Body of pancreas (tissue), 4 donors: ENCODE measurements at places on chromosomes 1 and 21.
A peak's percentile ranks its signal among the peaks of the same experiment; 100 is the strongest.

DNA sequence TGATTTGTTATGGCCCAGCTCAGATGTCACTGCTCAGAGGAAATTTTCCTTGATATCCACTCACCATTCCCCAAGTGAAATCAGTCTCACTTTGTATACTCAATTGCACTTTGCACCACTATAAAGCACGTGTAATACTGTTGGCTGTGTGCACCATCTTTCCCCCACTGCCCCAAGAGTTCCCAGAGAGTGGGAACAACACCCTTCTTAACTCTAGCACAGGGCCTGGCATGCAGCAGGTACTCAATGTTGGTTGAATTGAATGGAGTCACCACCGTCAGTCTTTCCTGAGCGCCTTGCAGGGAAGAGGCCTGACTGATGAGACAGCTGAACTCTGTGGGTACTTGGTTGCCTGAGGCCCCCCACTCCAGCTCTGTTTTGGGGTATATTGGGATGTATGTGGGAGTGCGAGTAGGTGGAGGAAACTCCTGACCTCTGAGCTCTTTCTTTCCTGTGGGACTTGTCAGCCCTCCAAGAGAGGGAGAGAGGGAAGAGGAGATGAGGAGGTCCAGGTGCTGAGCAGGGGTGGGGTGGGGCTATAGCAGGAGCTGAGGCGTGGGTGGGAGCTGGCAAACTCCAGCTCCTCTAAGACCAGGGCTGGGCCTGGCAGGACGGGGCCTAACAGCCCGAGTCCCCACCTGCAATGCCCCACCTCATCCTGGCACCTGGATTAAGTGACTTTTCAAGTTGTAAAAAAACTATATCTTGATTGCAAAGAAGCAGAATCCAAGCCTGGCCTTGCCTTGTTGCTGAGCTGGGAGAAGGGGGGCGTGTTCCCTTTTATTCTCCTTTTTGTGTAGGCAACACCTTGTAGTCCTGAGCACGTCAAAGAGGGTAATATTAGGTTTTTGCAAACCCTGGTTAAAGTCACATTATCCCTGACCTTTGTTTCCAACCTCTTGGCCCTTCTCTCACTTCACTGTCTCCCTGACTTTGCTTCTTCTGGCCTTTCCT, 19.4 kb upstream of the WASF2 start:
- H3K4me1 ChIP-seq, result peaks cover 17% of the 10 kb centered on the region
- H3K36me3 ChIP-seq, result no peaks in the 10 kb centered on the region
- H3K27ac ChIP-seq, result no peak overlapping the region

DNA sequence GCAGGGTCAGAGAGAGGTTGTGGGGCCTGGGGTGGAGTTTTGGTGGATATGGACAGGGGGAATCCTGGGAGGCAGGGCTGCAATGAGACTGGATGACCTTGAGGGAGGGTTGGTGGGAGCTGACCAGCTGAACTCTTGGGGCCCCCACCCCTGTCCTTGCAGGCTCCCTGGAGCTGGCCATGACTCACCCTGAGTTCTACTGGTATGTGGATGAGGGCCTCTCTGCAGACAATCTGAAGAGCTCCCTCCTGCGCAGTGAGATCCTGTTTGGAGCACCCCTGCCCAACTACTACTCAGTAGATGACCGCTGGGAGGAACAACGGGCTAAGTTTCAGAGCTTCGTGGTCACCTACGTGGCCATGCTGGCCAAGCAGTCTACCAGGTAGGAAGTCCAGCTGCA, 23.6 kb downstream of the DISP3 start:
- no peaks in the 10 kb centered on the region for H3K36me3 ChIP-seq
- no peak overlapping the region for H3K27ac ChIP-seq
- H3K4me1 ChIP-seq, result no peaks in the 10 kb centered on the region
- H3K27me3 ChIP-seq, result no peaks in the 10 kb centered on the region
- no peak for DNase-seq
- H3K4me3 ChIP-seq, result no peak overlapping the region

- H3K36me3 ChIP-seq, result no peaks in the 10 kb centered on the region
- H3K27ac ChIP-seq, result peak overlapping the region; percentile 6
- DNase-seq, result peak; percentile 51
- no peaks in the 10 kb centered on the region for H3K27me3 ChIP-seq
Observed at GRCh38 chr1:58824753-58825389, 41.0 kb upstream of the JUN start.

DNA sequence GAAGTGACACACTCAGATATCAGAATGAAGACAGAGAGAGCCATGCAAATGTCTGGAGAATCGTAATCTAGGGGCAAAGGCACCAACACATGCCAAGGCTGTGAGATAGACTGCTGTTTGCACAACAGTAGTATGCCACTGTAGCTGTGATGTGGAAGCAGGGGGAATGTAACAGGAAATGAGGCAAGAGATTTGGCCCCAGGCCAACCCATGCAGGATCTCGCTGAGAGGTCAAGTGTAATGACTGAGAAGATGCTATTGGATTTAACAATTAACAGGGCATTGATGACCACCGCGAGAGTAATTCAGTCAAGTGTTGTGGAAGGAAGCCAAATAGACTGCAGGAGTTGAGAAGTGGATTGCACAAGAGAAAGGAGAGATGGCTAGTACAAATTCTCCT, 107.3 kb upstream of the ST6GALNAC5 start:
- DNase-seq, result peak; percentile 16
- no peaks in the 10 kb centered on the region for H3K36me3 ChIP-seq
- H3K27ac ChIP-seq, result no peak overlapping the region
- H3K27me3 ChIP-seq, result no peaks in the 10 kb centered on the region
- no peak overlapping the region for H3K4me3 ChIP-seq

DNA sequence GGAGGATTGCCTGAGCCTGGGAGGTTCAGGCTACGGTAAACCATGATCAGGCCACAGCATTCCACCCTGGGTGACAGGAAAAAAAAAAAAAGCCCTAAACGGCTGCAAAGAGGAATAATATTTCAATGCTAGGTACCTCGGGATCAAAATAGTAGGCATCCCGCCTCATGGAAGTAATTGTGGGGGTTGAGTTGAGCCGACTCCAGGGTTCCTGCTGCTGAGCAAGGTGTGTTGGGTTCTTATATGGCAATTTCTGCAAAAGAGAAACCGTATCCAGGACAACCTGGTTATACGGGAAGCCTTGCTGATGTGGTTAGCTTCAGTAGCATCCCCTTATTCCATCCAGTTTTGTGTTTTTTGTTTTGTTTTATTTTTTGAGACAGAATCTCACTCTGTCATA, 6.1 kb upstream of the ELAPOR1 start:
- H3K27ac ChIP-seq, result no peak overlapping the region
- peaks cover 6% of the 10 kb centered on the region for H3K4me1 ChIP-seq
- H3K4me3 ChIP-seq, result no peak overlapping the region
- H3K27me3 ChIP-seq, result no peaks in the 10 kb centered on the region
- no peaks in the 10 kb centered on the region for H3K36me3 ChIP-seq

DNA sequence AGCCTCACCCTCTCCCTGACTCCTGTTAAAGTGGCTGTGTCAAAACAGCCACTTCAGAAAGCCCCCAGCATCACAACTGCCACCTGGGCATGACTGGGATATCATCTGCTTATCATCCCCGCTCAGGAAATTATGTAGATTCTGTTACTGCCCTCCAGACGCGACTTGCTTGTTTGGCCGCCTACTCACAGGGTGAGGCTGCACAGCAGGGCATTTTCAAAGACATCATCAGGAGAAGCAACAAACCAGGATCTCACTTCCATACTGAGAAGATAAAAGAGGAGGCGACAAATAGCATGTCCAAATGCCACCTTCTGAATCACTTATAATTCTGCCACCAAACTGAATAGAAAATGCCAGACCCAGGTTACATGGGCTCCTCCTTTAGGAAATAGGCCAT, 94.8 kb downstream of the MIS18A start:
- DNase-seq, result no peak
- H3K27ac ChIP-seq, result no peak overlapping the region
- H3K36me3 ChIP-seq, result no peaks in the 10 kb centered on the region
- no peaks in the 10 kb centered on the region for H3K27me3 ChIP-seq

DNA sequence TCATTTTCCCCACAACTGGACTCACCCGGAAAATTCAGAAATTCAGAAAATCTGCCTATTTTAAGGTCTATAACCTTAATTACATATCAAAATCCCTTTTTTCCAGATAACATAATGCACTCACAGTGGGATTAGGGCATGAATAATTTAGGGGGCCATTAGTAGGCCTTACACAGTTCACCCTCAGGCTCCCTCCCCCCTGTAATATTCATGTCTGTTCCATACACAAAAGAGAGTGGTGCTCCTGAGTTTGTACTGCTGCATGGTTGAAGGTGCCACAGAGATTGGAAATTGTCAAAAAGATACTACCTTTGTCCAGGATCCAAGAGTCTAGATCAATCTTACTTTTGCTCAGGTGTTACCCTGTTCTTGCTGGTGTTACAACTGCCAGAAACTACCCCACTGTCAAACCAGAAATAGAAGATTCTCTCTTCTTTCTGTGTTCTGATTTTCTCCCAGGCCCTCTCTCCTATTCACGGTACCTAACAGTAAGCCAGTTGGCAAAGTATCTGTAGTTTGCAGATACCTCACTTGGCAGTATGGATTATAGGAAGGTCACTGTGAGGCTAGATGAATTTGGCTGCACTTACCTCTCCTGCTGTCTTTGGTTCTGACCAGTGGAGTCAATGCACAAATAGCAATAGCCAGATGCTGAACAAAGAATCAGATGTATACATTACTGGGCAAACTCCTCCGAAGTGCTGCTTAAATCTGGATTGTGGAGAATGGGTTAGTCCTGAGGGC, 53.2 kb downstream of the C1orf198 start:
- no peak overlapping the region for H3K27ac ChIP-seq
- H3K36me3 ChIP-seq, result no peaks in the 10 kb centered on the region
- no peaks in the 10 kb centered on the region for H3K4me1 ChIP-seq
- H3K27me3 ChIP-seq, result no peaks in the 10 kb centered on the region
- DNase-seq, result no peak

DNA sequence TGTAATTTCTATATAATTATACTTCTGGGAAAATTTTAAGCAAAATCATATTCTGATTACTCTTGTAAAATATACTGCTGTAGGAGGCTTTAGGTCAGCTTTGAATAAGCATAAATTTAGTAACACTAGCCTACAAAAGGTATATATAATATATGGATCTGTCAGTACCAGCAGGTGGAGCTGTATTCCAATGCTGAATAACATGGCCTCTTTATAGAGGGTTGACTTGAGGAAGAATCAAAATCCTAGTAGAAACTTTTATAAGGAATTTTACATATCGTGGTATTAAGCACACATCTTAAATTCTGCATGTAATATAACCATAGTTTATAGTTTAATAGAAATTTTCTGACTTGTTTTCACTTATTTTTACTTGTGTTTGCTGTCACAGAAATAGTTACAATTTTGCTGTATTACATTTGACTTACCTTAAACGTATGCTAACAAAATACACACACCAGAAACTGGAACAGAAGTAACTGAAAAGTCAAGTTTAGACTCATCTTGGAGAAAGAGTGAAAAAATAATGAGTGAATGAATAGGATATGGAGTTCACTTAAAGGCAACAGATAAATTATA, 79.3 kb downstream of the HMCN1 start:
- no peak overlapping the region for H3K27ac ChIP-seq
- no peak for DNase-seq

DNA sequence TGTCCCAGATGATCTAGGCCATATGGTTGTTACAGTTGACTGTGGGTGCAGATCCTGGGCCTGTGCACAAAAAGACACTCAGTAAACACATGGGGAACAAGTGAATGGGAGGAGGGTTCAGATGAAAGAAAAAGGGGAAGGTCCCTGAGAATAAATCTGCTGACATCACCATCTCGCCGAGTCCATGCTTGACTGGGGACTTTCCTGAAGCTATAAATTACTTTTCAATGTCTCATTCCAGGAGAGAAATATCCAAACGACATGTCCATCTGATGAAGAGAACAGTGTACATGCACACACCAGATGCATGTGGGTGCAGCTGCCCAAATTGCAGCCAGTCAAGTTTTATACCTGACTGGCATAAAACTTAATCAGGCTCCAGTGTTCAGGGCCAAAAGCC, 109.0 kb downstream of the HIVEP3 start:
- peaks cover 22% of the 10 kb centered on the region for H3K4me1 ChIP-seq
- no peak overlapping the region for H3K4me3 ChIP-seq
- no peak overlapping the region for H3K27ac ChIP-seq
- no peak for DNase-seq
- H3K27me3 ChIP-seq, result no peaks in the 10 kb centered on the region

DNA sequence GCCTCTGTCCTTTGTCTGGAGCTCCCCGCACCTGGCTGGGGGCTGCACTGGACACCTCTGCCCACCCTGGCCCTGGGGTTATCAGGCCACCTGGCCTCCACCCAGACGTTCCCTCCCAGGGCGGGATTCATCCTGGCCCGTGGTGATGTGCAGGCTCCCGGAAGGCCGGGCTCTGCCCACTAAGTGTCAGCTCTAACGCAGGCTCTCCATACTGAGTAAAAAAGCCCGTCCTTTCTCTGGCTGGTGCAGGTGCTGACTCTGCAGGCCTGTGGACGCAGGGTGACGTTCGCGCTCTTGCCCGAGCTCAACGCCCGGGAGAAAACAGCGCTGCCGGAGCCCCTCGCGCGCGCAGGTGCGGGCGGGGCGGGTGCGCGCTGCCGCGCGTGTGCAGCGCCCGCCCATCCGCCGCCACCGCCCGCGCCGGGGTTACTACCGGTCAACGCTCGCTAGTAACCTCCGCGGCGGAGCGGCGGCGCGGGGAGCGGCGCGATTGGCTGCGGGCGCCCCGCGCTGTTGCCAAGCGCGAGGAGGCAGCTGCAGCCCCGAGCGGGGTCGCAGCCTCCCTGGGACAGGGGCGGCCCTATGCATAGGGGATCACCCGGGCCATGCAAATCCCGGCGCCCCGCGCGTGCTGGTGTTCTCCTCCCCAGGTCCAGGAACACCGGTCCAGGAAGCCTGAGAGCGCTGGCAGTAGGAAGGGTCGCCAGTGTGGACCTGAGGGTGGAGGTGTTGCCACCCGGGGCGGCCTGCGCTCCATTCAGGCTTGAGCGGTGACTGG, 15.7 kb downstream of the ABCG1 start:
- no peaks in the 10 kb centered on the region for H3K36me3 ChIP-seq
- H3K4me1 ChIP-seq, result peaks cover 45% of the 10 kb centered on the region
- no peaks in the 10 kb centered on the region for H3K27me3 ChIP-seq
- H3K27ac ChIP-seq, result peak overlapping the region; percentile 65
- H3K4me3 ChIP-seq, result no peak overlapping the region

- no peaks in the 10 kb centered on the region for H3K4me1 ChIP-seq
- no peaks in the 10 kb centered on the region for H3K27me3 ChIP-seq
- DNase-seq, result no peak
Observed at GRCh38 chr1:45621895-45622523, 1.8 kb downstream of the CCDC17 start.

- no peaks in the 10 kb centered on the region for H3K36me3 ChIP-seq
- H3K4me1 ChIP-seq, result no peaks in the 10 kb centered on the region
- H3K27me3 ChIP-seq, result peaks cover 5% of the 10 kb centered on the region
- no peak overlapping the region for H3K4me3 ChIP-seq
- H3K27ac ChIP-seq, result no peak overlapping the region
Observed at GRCh38 chr1:18234790-18235242, 127.2 kb downstream of the IGSF21 start.
